ENCODE measurements at places on chromosomes 2 and 18. TPM values are rescaled to one million over a fixed set of nuclear protein-coding genes. Genes with fewer than 3 reads are reported as not detected.

The MC2R gene
- total RNA-seq = not detected

The OR6B2 gene
- not detected for total RNA-seq

The CYP20A1 gene
- total RNA-seq = 39.6 TPM

The LMAN2L gene
- total RNA-seq = 19.5 TPM

The EMX1 gene
- total RNA-seq = not detected

The CNGA3 gene
- not detected for total RNA-seq

The TM4SF20 gene
- not detected for total RNA-seq

The SPATA3 gene
- total RNA-seq = not detected

The ABCG8 gene
- total RNA-seq = not detected

The GPR45 gene
- 0.22 TPM for total RNA-seq

Data from placental pericyte (primary cell).